ENCODE measurements at places on chromosomes 5 and 9. TPM values are rescaled to one million over a fixed set of nuclear protein-coding genes. Genes with fewer than 3 reads are reported as not detected.

- DNase-seq = no peak
Measured at GRCh38 chr5:160824301-160825001, 27.6 kb downstream of the ATP10B start.

- no peak for DNase-seq
Measured at GRCh38 chr5:493119-493701, 31.0 kb downstream of the SLC9A3 start.

- DNase-seq = no peak
Measured at GRCh38 chr9:26537211-26537610, 355.4 kb downstream of the CAAP1 start.

GRCh38 chr5:28743716-28744110 lies 1705.3 kb upstream of the CDH9 start:
- no peak for DNase-seq

- DNase-seq = no peak
Measured at GRCh38 chr5:158270996-158271554, 412.1 kb upstream of the CLINT1 start.

DNA sequence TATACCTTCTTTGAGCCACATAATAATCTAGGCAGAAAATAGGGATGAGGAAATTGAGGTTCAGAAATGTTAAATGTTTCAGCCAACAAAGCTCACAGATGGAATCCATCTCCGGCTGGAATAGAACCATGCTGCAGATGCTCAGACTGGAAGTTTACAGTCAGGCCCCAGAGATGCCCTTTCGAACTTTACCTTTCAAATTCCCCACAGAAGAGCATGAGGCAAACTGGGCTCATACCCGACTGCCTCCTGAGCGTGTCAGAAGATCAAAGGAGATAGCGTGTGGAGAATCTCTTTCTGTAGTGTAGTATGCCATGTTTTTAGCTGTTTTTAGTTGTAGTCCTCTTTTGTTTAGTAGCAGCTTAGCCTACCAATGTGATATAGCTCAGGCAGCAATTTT lies 72.0 kb upstream of the DAP start:
- no peak for DNase-seq

DNA sequence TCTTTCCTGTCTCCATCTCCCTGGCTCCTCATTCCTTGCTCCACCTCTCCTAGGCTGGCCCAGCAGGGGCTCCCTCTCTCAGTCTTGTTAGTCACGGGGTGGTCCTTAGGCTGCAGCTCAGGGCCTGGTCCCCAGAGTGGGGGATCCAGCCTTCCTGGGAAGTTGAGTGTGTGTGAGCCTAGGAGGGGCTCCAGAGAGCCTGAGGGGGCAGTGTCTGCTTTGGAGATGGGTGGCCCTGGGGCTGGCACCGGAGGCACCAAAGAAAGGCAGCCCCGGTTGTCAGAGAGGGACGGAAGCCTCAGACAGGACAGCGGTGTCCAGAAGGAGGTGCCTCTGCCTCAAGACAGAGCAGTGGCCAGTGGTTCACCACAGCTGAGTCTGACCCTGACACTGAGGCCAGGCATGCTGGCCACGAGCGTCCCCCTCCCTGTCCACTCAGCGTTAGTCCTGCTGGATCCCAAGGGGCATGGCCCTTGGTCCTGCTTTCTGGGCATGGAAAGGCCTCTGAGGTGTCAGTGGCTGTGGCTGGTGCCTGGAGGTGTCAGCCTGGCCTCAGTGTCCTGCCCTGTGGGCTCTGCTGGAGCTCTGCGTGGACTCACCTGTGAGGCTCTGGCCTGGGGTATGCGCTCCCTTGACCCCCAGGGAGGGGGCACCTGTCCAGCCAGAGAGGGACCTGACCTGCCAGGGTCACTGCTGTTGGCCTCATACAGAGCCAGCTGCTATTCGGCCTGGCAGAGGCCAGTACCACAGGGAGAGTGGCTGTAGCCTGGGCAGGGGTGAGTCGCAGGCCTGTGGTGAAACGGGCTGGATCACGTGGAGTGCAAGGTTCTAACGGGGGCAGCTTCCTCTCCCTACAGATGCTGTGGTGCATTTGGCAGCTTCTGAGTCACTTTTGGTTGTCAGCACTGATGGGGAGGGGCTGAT lies 130.6 kb downstream of the CACNA1B start:
- DNase-seq = no peak

ZFP37 gene
- 1.3 TPM for polyA plus RNA-seq

SLC34A3 gene
- 0.15 TPM for polyA plus RNA-seq

C9 gene
- polyA plus RNA-seq = 0.95 TPM
